Stimulated activated naive B cell treated with anti-CD40 and anti-IgM and Interleukin-4, amounts not matched to agents 10 μg/mL and 1 μg/mL and 100 μg/mL, for 72 hours (primary cell): ENCODE measurements at places on chromosomes 7 and 10.

GRCh38 chr7:150989456-150989855 lies 1.4 kb upstream of the NOS3 start:
- H3K27ac ChIP-seq = no peak overlapping the region
- H3K27me3 ChIP-seq = peaks cover 61% of the 10 kb centered on the region
- no peak for DNase-seq
- peaks cover 5% of the 10 kb centered on the region for H3K36me3 ChIP-seq

- H3K4me3 ChIP-seq = no peak overlapping the region
- no peaks in the 10 kb centered on the region for H3K4me1 ChIP-seq
Measured at GRCh38 chr7:72243329-72243728, 168.8 kb downstream of the CALN1 start.

DNA sequence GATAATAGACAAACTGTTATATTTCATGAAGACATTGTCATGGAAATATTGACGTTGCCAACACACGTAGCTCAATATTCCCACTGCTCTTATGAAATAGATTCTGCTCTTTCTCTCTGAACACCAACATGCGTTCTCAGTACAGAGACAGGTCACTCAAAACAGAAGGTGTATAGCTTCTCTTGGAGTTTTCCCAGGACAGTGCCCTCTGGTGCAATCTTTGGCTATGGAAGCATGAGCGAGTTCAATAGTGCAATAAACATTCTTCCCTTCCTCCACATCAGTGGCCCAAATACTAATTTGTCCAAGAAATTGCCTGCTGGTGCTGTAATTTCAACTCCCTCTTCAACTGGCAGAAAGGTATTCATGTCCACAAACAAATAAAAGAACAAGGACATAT lies 145.3 kb downstream of the MAGI2 start:
- DNase-seq = no peak
- no peak overlapping the region for H3K4me3 ChIP-seq
- no peak overlapping the region for H3K27ac ChIP-seq
- H3K36me3 ChIP-seq = no peaks in the 10 kb centered on the region
- no peaks in the 10 kb centered on the region for H3K27me3 ChIP-seq

DNA sequence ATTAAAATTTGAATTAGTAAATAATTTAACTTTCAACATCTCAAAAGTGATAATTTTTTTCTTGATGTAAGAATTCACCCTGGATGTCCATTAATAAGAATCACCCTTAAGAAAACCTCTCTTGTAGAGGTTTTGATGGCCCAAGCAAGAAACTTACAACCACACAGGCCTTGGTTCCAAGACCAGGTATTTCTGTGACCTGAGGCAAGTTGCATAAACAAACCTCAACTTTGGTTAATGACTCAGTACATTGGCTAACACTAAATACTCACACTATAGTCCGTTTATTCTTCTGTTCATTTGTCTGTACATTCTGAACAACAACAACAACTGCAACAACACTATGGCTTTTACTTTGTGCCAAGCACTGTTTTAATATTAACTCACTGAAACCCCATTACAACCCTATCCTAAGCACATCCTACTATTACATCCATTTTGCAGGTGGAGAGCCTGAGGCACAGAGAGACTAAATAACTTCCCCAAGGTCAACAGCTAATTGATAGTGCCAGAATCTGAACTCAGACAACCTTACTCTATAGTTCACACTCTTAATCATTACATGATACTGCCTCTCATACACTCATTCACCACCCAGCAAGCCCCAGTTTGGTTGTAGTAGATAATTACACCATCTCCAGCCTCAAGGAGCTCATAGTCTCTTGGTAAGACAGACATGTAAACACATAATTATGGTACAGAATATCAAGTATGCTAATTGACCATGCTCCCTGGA lies 6.6 kb downstream of the ANK3 start:
- no peak overlapping the region for H3K4me3 ChIP-seq
- no peak overlapping the region for H3K27ac ChIP-seq
- no peak for DNase-seq
- H3K36me3 ChIP-seq = no peaks in the 10 kb centered on the region

DNA sequence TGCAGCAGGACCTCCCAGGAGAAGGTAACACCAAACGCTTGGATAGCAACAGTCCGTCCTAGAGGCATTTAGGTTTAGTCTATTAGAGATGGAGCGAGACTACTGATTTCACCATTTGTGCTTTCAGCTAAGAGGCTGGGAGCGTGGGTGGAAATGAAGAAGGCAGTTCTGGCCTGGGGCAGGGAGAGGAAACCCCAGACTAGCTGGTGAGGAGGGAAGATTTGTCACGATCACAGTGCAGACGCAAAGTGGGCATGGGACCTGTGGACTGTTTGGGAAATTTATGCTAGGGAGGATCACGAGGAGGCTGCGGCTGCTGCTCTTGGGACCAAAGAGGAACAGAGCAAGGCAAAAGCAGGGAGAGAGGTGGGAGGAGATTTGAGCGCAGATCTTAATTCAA lies 130.4 kb upstream of the AOAH start:
- no peak for DNase-seq
- H3K4me3 ChIP-seq = no peak overlapping the region
- H3K36me3 ChIP-seq = peaks cover 72% of the 10 kb centered on the region
- H3K27ac ChIP-seq = no peak overlapping the region
- no peaks in the 10 kb centered on the region for H3K27me3 ChIP-seq
- H3K4me1 ChIP-seq = peaks cover 7% of the 10 kb centered on the region

- H3K4me3 ChIP-seq = no peak overlapping the region
- peaks cover 3% of the 10 kb centered on the region for H3K36me3 ChIP-seq
- no peak for DNase-seq
Measured at GRCh38 chr10:47164126-47164799, 135.7 kb upstream of the GDF10 start.

- H3K27ac ChIP-seq = peak overlapping the region; percentile 85
- peaks cover 34% of the 10 kb centered on the region for H3K4me1 ChIP-seq
- peak; percentile 30 for DNase-seq
- no peaks in the 10 kb centered on the region for H3K27me3 ChIP-seq
- H3K36me3 ChIP-seq = peaks cover 3% of the 10 kb centered on the region
- peak overlapping the region; percentile 78 for H3K4me3 ChIP-seq
Measured at GRCh38 chr10:110067960-110068770, 60.4 kb downstream of the ADD3 start.

DNA sequence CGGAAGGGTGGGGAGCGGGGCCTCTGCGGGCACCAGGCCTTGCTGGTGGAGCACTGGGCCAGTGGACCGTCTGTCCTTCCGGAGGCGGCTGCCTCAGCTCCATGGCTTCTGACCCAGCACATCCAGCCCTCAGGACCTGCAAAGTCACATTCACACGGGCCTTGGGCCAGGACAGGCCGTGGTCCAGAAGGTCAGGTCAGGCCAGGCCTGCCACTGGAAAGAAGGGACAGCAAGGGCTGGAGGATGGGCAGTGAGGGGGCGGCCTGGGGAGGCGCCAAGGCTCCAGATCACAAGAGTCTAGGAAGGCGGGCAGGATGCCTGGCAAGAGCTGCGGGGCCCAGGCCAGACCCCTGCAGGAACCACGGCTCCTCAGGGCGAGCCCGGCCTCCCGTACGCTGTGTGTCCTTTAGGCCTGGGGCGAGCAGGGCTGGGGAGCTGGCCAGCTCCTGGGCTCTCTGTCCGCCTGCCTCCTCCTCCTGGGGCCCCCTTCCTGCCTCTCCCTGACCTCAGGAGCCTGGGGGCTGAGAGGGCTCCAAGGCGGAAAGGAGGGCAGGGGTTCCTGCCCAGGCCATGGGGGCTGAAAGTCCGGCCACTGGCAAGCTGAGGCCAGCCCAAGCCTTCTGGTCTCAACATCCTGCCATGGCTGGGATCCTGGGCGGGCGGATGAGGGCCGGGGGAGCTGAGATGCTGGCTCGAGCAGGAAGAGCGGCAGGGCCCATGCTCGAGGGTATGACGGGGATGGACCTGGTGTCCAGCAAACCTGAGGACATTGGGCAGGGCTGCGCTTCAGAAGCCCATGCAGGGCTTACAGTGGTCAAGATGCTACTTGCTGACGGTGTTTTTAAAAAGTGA lies 225.8 kb downstream of the ELFN1 start:
- no peaks in the 10 kb centered on the region for H3K27me3 ChIP-seq
- no peaks in the 10 kb centered on the region for H3K4me1 ChIP-seq
- H3K27ac ChIP-seq = peak overlapping the region; percentile 70
- peaks cover 23% of the 10 kb centered on the region for H3K36me3 ChIP-seq
- DNase-seq = no peak

DNA sequence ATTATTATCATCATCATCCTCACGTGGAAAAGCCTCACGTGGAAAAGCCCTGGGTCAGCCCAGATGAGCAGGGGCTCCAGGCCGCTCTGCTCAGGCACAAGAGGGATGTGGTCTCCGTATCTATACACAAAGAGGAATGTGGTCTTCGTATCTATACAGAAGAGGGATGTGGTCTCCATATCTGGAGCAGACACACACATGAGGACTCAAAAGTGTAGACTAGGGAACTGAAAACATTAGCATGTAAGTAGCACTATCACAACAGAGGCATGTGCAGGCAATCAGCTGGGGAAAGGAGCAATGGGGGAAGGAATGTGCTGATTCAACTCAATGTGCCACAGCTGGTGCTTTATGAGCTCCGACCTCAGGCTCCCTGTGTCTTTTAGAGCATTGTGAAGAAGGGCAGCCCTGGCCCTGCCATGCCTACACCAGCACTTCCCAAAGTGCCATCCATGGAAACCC lies 86.5 kb downstream of the PLXNA4 start:
- H3K27me3 ChIP-seq = no peaks in the 10 kb centered on the region
- H3K27ac ChIP-seq = no peak overlapping the region
- no peaks in the 10 kb centered on the region for H3K36me3 ChIP-seq
- no peak overlapping the region for H3K4me3 ChIP-seq
- no peaks in the 10 kb centered on the region for H3K4me1 ChIP-seq

GRCh38 chr10:24858288-24859270 lies 93.8 kb downstream of the PRTFDC1 start:
- H3K27me3 ChIP-seq = no peaks in the 10 kb centered on the region
- H3K27ac ChIP-seq = no peak overlapping the region
- no peak overlapping the region for H3K4me3 ChIP-seq
- H3K4me1 ChIP-seq = no peaks in the 10 kb centered on the region
- no peak for DNase-seq

- no peak overlapping the region for H3K27ac ChIP-seq
- no peaks in the 10 kb centered on the region for H3K27me3 ChIP-seq
- H3K4me1 ChIP-seq = peaks cover 11% of the 10 kb centered on the region
Measured at GRCh38 chr7:133854739-133855138, 272.4 kb upstream of the LRGUK start.

GRCh38 chr7:5116359-5116758 lies 70.7 kb downstream of the RBAK start:
- peaks cover 3% of the 10 kb centered on the region for H3K36me3 ChIP-seq
- no peaks in the 10 kb centered on the region for H3K4me1 ChIP-seq
- H3K27ac ChIP-seq = no peak overlapping the region
- DNase-seq = no peak
- H3K4me3 ChIP-seq = no peak overlapping the region
- peaks cover 38% of the 10 kb centered on the region for H3K27me3 ChIP-seq

DNA sequence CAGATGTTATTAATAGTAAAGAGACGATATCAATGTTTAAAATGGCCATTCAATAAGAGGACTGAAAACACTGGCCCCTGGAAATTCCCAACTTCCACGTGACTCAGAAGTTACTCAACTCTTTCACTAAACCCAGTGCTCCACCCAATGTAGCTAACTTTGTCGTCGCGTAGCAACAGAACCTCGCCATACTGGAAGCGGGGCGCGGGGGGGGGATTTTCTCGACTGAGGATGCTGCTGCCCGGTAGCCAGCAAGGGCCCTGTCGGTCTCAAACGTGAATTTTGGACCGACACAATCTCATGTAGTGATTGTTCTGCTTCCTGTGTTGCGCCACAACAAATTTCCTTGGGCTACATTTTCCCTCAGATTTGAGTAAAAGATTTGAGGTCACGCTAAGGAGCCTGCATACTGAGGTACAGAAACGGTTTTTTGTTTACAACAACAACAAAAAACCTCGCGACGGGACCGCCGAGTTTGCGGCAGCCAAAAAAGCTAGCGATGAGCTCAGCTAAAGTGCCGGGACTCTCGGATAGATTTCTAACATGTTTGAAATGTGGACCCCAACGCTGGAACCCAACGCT lies 977 bp upstream of the SFR1 start:
- peak; percentile 77 for DNase-seq
- peak overlapping the region; percentile 94 for H3K4me3 ChIP-seq
- H3K27ac ChIP-seq = peak overlapping the region; percentile 97
- H3K27me3 ChIP-seq = no peaks in the 10 kb centered on the region
- H3K4me1 ChIP-seq = peaks cover 13% of the 10 kb centered on the region

DNA sequence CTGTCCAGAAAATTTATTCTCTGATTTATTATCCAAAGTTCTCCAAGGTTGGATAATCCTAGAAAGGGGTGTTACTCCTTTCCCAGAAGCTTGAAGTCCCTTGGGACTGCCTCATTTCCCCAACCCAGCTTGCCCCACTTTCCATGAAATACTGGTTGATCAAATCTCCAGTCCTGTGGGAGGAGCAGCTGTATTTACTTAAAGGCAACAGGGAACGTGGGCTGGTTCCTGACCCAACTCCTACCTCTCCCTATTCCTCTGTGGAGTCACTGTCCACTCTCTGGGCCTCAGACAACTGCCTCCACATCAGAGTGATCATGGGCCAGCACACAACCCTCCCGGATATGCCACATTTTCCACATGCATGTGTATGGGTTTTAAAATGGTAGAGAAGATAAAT lies 166.2 kb upstream of the PRR15 start:
- H3K27ac ChIP-seq = no peak overlapping the region
- DNase-seq = no peak
- H3K4me1 ChIP-seq = no peaks in the 10 kb centered on the region
- no peaks in the 10 kb centered on the region for H3K36me3 ChIP-seq
- H3K27me3 ChIP-seq = peaks cover 22% of the 10 kb centered on the region

GRCh38 chr7:130394421-130395195 lies 14.3 kb downstream of the CPA1 start:
- no peaks in the 10 kb centered on the region for H3K27me3 ChIP-seq
- peaks cover 4% of the 10 kb centered on the region for H3K36me3 ChIP-seq
- no peak overlapping the region for H3K4me3 ChIP-seq
- H3K4me1 ChIP-seq = peaks cover 14% of the 10 kb centered on the region

GRCh38 chr10:5042922-5043321 lies 39.3 kb upstream of the AKR1C2 start:
- no peak for DNase-seq
- H3K27ac ChIP-seq = no peak overlapping the region
- H3K4me1 ChIP-seq = peaks cover 1% of the 10 kb centered on the region
- peaks cover 6% of the 10 kb centered on the region for H3K27me3 ChIP-seq
- no peaks in the 10 kb centered on the region for H3K36me3 ChIP-seq
- H3K4me3 ChIP-seq = no peak overlapping the region

DNA sequence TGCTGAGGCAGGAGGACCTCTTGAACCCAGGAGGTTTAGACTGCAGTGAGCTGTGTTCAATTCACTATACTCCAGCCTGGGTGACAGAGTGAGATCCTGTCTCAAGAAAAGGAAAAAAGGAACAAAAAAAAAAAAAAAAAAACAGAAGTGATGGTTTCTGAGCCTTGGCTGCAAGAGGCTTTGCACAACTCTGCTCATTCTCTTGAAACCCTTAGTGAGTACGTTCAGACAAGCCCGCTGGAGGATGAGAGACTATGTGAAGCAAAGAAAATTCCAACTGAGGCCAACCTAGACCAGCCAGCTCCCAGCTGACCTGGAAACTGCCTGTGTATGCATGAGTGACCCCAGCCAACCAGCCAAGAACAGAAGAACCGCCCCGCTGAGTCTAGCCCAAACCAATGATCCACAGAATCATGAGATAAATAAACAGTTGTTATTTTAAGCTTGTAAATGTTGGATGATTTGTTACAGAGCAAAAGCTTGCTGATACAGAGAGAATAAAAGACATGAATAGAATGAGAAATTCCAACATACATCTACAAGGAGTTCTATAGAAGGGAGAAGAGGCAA lies 50.6 kb upstream of the FZD9 start:
- no peaks in the 10 kb centered on the region for H3K4me1 ChIP-seq
- peaks cover 8% of the 10 kb centered on the region for H3K36me3 ChIP-seq
- H3K27ac ChIP-seq = no peak overlapping the region
